ENCODE measurements at places on chromosomes 4 and X. TPM values are rescaled to one million over a fixed set of nuclear protein-coding genes. Genes with fewer than 3 reads are reported as not detected.

GPR82 gene
- polyA plus RNA-seq, result 0.13 TPM

TMPRSS11D gene
- 0.29 TPM for polyA plus RNA-seq

NWD2 gene
- 0.13 TPM for polyA plus RNA-seq

PPEF2 gene
- not detected for polyA plus RNA-seq

NSG1 gene
- polyA plus RNA-seq, result 4.1 TPM

SGCB gene
- polyA plus RNA-seq, result 50.9 TPM

TRO gene
- polyA plus RNA-seq, result 97.7 TPM

CT45A10 gene
- polyA plus RNA-seq, result not detected

SSX1 gene
- not detected for polyA plus RNA-seq

IL1RAPL1 gene
- polyA plus RNA-seq, result 2.7 TPM

LRIT3 gene
- 0.23 TPM for polyA plus RNA-seq

KLB gene
- 0.11 TPM for polyA plus RNA-seq

CPLX1 gene
- polyA plus RNA-seq, result 3.8 TPM

FGFR3 gene
- polyA plus RNA-seq, result 70.0 TPM

CT55 gene
- 0.17 TPM for polyA plus RNA-seq

CFAP99 gene
- 1.2 TPM for polyA plus RNA-seq

EDA2R gene
- 0.59 TPM for polyA plus RNA-seq

AMER1 gene
- polyA plus RNA-seq, result 9.6 TPM
